ENCODE measurements at places on chromosomes 2 and 18. TPM values are rescaled to one million over a fixed set of nuclear protein-coding genes. Genes with fewer than 3 reads are reported as not detected.

DNA sequence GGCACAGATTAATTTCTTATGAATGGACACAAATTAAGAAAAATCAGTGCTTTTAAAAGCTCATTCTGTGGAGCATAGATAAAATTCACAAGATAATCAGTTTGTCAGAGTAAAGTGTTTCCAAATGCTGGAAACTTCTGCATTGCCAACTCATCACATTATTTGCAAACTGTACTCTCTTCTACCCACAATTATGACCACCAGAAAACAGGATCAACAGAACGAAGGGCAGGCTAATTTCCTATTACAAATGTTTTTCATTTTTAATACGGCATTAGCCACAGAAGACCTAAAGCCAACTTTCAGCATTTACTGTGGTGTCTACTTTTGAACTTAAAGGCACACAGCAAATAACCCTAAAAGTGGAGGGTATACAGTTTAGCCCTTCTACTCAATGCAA is 6.0 kb downstream of the IRS1 start:
- peaks cover 29% of the 10 kb centered on the region for H3K4me1 ChIP-seq
- no peaks in the 10 kb centered on the region for H3K27me3 ChIP-seq
- no peak overlapping the region for H3K4me3 ChIP-seq
- no peak overlapping the region for H3K27ac ChIP-seq
- no peak for DNase-seq
- peaks cover 3% of the 10 kb centered on the region for H3K36me3 ChIP-seq

- no peak for DNase-seq
- peaks cover 2% of the 10 kb centered on the region for H3K27me3 ChIP-seq
- H3K4me3 ChIP-seq: no peak overlapping the region
- no peaks in the 10 kb centered on the region for H3K4me1 ChIP-seq
Measured at GRCh38 chr2:178934571-178934970, 115.4 kb downstream of the CCDC141 start.

DNA sequence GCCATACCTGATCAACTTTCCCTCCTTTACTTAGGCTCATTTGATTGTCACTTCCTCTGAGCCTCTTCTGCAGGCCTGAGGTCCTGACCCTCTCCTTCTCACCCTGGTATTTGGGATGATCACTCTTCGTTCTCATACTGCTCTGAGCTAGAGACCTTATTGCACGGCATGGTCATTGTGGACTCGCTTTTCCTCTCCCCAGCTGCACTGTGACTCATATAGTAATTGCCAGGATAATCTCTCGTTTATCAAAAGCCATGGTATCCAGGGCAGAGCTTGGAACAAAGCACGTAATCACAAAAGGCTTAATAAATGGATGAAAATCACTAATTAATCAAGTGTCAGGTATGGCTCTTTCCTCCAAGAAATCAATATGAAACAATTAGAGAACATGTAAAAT is 40.9 kb upstream of the TRIB2 start:
- no peak overlapping the region for H3K4me3 ChIP-seq
- DNase-seq: no peak
- no peak overlapping the region for H3K27ac ChIP-seq

GRCh38 chr18:56532176-56532840 is 106.1 kb downstream of the TXNL1 start:
- H3K27me3 ChIP-seq: peaks cover 11% of the 10 kb centered on the region
- no peak overlapping the region for H3K4me3 ChIP-seq
- H3K27ac ChIP-seq: no peak overlapping the region
- peaks cover 4% of the 10 kb centered on the region for H3K4me1 ChIP-seq
- DNase-seq: peak; percentile 64

- DNase-seq: no peak
- H3K36me3 ChIP-seq: peaks cover 43% of the 10 kb centered on the region
- no peak overlapping the region for H3K27ac ChIP-seq
- no peaks in the 10 kb centered on the region for H3K4me1 ChIP-seq
Measured at GRCh38 chr2:15511686-15512085, 49.4 kb downstream of the NBAS start.

GRCh38 chr2:157853820-157854219 is 22.3 kb downstream of the ACVR1 start:
- no peak for DNase-seq
- H3K4me3 ChIP-seq: no peak overlapping the region
- H3K27me3 ChIP-seq: no peaks in the 10 kb centered on the region
- peaks cover 29% of the 10 kb centered on the region for H3K36me3 ChIP-seq
- H3K4me1 ChIP-seq: peaks cover 60% of the 10 kb centered on the region
- H3K27ac ChIP-seq: no peak overlapping the region

Gene RAB17
- total RNA-seq: not detected

Gene ALLC
- not detected for total RNA-seq
